ENCODE measurements at places on chromosomes 12 and 14. TPM values are rescaled to one million over a fixed set of nuclear protein-coding genes. Genes with fewer than 3 reads are reported as not detected.

Gene GPD1
- total RNA-seq, result not detected

Gene SDS
- not detected for total RNA-seq

Gene HSPB8
- total RNA-seq, result 18.9 TPM

Gene KCNC2
- total RNA-seq, result 0.50 TPM

Gene SLC25A21
- total RNA-seq, result 2.9 TPM

Gene NUDT14
- 21.4 TPM for total RNA-seq

Gene HOXC12
- total RNA-seq, result not detected

Gene EIF2S3B
- total RNA-seq, result 1.2 TPM

Gene MYF5
- not detected for total RNA-seq

Gene ACSM4
- not detected for total RNA-seq

Gene CLECL1
- total RNA-seq, result not detected

Gene TAS2R30
- 9.1 TPM for total RNA-seq

Gene ETFRF1
- total RNA-seq, result 18.7 TPM

Gene CD163L1
- total RNA-seq, result under 0.01 TPM

Gene BRF1
- 47.0 TPM for total RNA-seq

Gene TMTC1
- total RNA-seq, result 27.9 TPM

Gene USP5
- total RNA-seq, result 94.9 TPM

Gene MED6
- total RNA-seq, result 34.4 TPM

Gene OTUB2
- total RNA-seq, result 2.4 TPM

Gene NGB
- not detected for total RNA-seq

Gene RNASE1
- 0.22 TPM for total RNA-seq

Gene GNB3
- 3.7 TPM for total RNA-seq

Gene CLEC2A
- total RNA-seq, result not detected

Gene SERPINA9
- not detected for total RNA-seq

Gene EPYC
- not detected for total RNA-seq

Gene AHNAK2
- 91.9 TPM for total RNA-seq

Gene AQP6
- 0.12 TPM for total RNA-seq

Gene CARMIL3
- total RNA-seq, result 0.12 TPM

Gene WNT1
- not detected for total RNA-seq

Gene C12orf56
- total RNA-seq, result 3.3 TPM

Gene VWF
- total RNA-seq, result 1.3 TPM

Gene FOXA1
- not detected for total RNA-seq

Gene EXOC3L4
- 0.50 TPM for total RNA-seq

Gene BICDL1
- total RNA-seq, result 0.11 TPM

Gene TMCC3
- total RNA-seq, result 11.8 TPM

Gene IL22
- total RNA-seq, result not detected

Gene REP15
- 2.3 TPM for total RNA-seq

Gene MORN3
- 0.62 TPM for total RNA-seq
